NCI-H1105 (cell line): ENCODE measurements at places on chromosomes 6 and 20.

- no peak for DNase-seq
Measured at GRCh38 chr6:22313796-22314195, 17.0 kb upstream of the PRL start.

DNA sequence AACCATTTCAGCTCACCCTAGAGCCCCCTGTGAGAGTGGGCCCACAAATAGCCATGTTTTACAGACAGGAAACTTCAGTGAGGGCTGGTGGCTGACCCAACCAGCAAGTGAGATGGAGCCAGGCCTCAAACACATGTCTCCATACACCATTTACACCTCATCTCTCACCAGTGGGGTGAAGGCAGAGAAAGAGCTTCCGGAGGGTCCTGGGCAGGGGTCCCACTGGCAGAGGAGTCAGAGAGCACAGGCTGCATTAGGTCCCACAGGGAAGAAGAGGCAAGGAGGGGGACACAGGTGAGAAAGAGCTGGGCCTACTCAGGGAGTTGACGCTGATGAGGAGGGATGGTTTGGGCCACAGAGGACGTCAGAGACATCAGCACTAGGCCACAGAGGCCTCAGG lies 172.6 kb downstream of the VEGFA start:
- no peak for DNase-seq

DNA sequence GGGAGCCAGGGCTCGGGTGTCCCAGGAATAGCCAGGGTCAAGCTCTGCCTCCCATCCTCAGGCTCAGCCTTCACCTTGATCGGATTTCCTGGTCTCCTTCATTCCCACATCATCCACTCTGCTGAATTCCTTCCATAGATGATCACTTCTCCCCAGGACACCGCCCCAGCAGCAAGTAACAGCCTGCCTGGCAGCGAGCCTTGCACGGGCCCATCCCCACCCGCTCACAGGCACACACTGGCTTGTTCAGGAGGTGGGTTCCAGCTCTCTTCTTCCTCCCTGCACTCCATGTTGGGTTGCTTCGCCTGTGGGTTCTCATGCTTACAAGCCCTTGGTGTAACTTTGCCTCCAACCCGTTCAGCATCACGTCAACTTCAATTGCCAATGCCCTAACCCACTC lies 113.0 kb upstream of the IYD start:
- no peak for DNase-seq

- no peak for DNase-seq
Measured at GRCh38 chr6:43402820-43403219, 24.5 kb upstream of the ABCC10 start.

DNA sequence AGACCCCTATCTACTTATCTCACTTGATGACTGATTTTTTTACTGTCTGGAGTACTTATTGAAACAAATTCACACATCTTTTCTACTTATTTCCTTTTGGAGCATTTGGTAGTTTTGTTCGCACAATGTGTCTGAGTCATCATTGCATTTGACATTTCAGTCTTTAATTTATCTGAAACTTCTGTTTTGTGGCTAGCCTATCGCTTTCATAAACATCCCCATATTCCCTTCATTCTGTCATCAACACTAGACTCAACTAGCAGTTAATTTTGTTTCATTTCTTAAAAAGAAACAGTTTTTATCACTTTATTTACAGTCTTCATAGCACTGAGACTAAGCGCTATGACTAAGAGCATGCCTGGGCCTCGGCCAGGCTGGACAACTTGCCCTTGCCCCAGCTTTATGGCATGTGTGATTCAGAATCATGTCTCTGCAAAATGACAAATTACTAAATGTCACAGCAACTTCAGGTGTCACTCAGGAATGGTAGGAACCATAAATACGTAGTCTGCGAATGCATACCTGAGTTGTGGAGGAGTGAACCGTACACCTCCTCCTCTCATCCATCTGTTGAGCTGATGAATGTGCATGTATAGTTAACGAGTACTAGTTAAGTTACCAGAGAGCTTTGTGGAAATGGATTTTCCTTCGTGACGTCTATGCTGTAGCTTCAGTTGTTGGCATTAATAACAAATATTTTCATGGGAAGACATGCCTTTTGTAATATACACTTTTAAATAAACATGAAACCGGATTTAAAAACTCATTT lies 16.2 kb downstream of the L3MBTL3 start:
- DNase-seq: no peak
